ENCODE measurements at places on chromosomes 4 and X.
A peak's percentile ranks its signal among the peaks of the same experiment; 100 is the strongest.

GRCh38 chr4:30836231-30836630, 116.1 kb downstream of the PCDH7 start:
- DNase-seq: peak; percentile 8

GRCh38 chrX:40174001-40174853, 76.5 kb upstream of the BCOR start:
- DNase-seq: no peak

DNA sequence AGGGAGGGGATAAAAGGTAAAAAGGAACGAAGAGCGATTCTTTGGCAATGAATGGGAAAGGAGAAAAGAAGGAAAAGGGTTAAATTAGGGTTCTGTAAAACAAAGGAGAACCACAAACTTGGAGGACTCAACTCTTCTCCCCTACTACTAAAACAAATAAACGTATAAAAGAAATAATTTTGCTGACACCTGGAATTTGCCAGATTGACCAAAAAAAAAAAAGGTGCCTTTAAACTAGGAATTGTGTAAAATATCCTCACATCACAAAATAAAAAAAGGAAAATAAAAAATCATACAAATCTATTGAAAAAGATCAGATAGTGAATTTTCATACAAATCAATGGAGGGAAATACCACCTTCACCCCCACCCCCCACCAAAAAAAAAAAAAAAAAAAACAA, 129.3 kb downstream of the BMPR1B start:
- DNase-seq: no peak

GRCh38 chr4:165834116-165834515, 38.9 kb upstream of the TLL1 start:
- no peak for DNase-seq

- DNase-seq: no peak
Measured at GRCh38 chrX:148049441-148049840, 68.3 kb downstream of the FMR1NB start.

DNA sequence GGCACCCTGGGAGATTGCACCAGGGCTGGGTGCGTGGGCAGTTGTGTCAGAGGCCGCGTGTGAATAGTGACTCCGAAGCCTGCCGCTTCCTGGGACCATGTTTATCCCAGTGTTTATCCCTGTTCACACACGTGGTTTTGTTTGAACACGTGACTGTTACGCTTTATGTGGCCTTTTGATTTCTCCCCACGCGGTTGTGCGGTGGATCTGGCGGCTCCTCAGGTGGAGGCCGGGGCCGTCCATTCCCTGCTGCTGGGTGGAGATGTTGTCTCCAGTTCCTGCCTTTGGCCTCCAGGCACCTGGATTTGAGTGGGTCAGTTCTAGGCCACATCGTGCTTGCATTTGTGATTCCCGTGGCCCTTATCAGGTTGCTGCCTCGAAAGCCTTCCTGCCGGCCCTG, 35.1 kb downstream of the NELFA start:
- DNase-seq: no peak

DNA sequence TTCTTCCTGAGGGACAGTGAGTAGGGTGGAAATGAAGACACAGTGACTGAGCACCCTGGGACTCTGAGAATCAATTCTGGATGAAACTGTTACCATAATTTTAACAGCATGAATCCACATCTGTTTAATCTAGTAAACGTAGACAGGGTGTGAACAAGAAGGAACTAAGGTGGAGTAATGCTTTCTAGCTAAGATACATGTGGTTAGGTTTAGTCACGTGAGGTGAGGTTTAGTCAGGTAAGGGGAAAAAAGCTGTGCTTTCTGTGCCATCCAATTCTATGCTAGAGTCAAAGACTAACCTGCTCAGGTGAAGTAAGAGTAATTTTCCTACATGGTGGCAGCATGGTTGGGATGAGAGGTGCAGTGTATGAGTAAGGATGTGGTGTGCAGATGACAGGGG, 54.0 kb upstream of the C4orf54 start:
- DNase-seq: no peak

- no peak for DNase-seq
Measured at GRCh38 chr4:18961879-18962278, 940.3 kb upstream of the LCORL start.

- no peak for DNase-seq
Measured at GRCh38 chr4:55868581-55869090, 15.2 kb downstream of the EXOC1 start.

DNA sequence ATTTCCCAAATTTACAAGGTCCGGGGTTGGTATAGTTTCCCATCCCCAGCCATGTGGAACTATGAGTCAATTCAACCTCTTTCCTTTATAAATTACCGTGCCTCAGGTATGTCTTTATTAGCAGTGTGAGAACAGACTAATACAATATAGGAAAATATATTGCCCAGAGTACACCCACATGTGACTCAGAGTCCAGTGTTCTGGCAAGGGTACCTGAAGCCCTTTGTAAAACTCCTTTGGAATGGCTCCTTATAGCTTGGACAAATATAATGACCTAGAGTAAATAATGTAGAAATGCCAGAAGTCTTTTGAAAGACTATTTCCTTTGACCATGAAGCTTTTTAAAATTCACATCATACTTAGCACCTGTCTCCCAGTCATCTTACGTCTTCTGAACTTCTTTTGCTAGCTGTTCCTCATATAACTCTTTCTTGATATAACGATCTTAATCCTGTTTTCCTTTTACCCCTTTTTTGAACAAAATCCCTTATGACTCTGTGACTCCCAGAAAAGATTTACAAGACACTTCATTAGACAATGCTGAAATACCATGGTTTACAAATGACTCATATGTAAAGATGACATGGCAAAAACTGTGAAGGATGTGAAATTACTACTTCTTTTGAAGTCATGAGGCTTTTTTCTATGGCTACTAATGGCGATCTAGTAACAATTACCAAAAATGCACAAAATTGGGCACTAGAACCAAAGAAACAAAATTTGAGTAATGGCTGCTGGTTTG, 408.9 kb downstream of the NAP1L3 start:
- no peak for DNase-seq

- DNase-seq: no peak
Measured at GRCh38 chr4:87677731-87678130, 27.7 kb downstream of the DMP1 start.

- no peak for DNase-seq
Measured at GRCh38 chr4:169398316-169398715, 127.6 kb upstream of the SH3RF1 start.

- DNase-seq: no peak
Measured at GRCh38 chrX:129641469-129641868, 13.3 kb downstream of the APLN start.

DNA sequence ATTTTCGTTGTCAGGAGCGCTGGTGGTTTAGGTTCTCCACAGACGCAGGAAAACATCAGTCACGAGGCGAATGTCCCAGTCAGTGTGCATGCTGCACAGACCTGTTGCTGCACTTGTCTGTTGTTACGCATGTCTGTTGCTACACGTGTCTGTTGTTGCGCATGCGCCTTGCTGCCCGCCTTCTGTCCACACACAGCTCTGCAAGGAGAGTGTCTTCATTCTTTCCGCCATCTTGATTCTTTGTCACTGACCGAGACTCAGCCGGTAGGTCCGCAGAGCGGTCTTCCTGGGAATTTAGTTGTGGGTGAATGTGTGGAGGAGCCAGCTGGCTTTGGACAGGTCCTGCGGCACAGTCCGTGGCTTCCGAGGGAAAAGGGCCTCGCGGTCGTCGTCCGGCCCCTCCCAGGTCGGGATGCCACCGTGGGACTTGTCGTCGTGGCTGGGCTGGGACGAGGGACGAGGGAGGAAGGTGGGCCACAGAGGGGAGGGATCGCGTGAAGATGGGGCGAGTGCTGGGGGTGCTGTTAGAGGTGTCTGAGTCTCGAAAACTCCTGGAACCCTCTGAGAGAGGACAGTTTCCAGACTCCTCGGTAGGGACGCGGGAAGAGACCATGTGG, at the start of gene PAGE2B:
TSS of gene PAGE2B (plus strand) at position 180 of the 617 bp plus-strand sequence. CDS start 1,012 bp downstream, outside the sequence.
- no peak for DNase-seq

- no peak for DNase-seq
Measured at GRCh38 chr4:105120626-105121025, 26.1 kb upstream of the TET2 start.

- DNase-seq: no peak
Measured at GRCh38 chr4:2292646-2293108, 30.8 kb upstream of the MXD4 start.

- DNase-seq: no peak
Measured at GRCh38 chr4:155582041-155582440, 84.6 kb upstream of the GUCY1A1 start.

DNA sequence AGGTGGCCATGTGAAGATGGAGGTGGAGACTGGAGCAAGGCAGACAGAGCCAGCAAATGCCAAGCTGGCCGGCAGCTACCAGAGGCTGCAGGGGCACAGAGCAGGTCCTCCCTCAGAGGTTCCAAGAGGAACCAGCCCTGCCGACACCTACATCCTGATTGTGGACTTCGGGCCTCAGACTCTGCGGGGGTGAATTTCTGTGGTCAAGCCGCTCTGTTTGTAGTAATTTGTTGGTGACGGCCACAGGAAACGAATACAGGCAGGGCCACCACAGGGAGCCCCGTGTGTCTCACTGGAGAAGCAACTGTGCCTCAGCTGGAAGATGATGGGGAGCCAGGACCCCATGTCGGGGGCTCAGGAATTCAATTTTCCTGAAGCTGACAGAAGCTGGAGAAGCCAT, 28.3 kb downstream of the ZFYVE28 start:
- DNase-seq: no peak

DNA sequence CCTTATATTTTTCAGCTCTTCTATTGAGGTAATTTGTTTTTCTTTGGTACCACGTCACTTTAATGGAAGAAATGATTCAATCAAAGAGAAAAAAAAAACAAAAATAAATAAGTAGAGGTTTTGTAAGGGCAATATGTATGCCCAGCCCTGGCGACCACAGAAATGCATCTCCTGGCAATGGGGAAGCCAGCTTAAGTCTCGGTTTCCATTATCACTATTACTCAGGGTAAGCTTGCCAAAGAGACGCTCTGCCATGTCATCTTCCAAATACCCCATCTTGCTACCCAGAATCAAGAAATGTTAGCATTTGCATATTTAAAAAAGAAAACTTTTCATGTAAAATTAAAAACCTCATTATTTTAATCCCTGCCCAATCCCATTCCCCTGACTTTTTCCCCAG, 68.8 kb downstream of the FAM47C start:
- DNase-seq: no peak

- DNase-seq: no peak
Measured at GRCh38 chrX:39714471-39714870, 383.3 kb downstream of the BCOR start.

- no peak for DNase-seq
Measured at GRCh38 chr4:17283251-17283650, 228.6 kb downstream of the QDPR start.

- DNase-seq: no peak
Measured at GRCh38 chr4:8218371-8219031, 19.4 kb downstream of the SH3TC1 start.

DNA sequence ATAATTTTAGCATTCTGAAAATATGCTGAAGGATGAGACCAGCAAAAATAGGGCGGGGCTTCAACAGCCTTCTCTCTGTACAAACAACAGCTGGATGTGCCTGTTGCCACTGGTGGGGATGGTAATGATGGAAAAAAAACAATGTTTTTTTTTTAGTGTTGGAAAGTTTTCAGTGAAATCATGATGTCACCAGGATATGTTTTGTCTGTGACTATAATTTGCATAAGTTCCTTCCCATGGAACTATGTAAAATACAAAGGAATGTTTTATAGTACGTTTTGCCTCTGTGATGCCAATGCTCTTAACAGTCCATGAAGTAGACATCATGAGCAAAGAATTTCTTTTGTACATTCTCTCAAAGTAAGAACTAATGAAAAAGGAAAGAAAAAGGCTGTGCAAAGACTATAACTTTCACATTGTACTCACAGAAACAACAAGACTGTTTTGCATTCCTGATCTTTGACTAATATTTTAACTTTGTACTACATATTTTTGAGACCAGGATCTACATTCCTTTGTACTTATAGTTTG, 589.7 kb downstream of the SPRY1 start:
- DNase-seq: peak; percentile 60

DNA sequence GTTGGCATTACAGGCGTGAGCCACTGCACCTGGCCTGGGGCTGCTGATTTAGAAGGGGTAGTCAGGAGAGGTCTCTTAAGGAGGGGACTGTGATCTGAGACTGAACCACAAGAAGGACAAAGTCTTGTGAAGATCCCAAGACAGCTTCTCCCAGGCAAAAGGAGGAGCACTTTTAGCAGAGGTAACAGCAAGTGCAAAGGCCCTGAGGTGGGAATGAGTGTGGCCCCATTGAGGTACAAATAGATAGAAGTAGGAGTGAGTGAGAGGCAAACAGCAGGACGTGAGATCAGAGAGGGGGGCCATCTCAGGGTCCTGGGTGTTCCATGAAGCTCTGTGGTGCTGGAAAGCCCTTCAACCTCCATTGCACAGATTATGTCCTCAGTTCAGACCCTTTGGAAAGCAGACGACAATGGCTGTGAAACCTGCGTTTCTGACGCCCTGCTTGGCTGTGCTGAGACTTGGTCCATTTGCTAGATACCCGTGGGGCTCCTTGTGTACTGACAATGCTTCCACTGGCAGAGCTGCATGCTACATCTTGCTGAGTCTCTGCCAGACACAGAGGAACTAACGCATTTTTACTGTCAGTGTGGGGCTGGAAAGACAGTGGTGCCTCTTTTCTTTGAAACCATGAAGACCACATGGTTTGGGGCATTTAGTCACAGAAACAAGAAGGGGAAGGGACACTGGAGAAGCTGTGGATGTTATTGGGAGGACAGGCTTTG, 1.3 kb upstream of the CCKAR start:
- DNase-seq: no peak

GRCh38 chr4:3202836-3203820, 45.8 kb upstream of the MSANTD1 start:
- DNase-seq: no peak

DNA sequence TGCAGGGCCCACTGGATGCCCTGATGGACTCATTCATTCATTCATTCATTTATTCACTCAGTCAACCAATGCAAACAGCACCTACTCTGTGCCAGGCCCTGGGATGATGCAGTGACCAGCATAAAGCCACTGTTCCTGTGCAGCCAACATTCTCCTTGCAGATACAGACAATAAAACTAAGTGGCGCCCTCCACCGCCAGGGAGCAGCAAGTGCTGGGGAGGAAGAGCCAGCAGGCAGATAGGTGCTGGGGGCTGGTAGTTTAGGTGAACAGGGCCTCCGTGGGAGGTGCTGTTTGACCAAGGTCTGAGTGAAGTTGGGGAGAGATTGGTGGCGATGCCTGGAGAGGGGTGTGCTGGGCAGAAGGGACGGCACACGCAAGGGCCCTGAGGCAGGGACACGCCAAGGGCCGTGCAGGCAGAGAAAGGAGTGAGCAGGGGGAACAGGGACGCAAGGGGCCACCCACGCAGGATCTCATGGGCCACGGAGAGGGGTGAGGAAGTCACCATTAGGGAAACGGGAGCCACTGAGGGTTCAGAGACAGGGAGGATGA, 65.5 kb downstream of the WFS1 start:
- no peak for DNase-seq
